CD4-positive, alpha-beta T cell treated with Interleukin-10 for 1 hour (primary cell): ENCODE measurements at places on chromosomes 12 and 14.
A peak's percentile ranks its signal among the peaks of the same experiment; 100 is the strongest.

GRCh38 chr12:45268672-45269411, 52.9 kb downstream of the ANO6 start:
- no peak for DNase-seq

DNA sequence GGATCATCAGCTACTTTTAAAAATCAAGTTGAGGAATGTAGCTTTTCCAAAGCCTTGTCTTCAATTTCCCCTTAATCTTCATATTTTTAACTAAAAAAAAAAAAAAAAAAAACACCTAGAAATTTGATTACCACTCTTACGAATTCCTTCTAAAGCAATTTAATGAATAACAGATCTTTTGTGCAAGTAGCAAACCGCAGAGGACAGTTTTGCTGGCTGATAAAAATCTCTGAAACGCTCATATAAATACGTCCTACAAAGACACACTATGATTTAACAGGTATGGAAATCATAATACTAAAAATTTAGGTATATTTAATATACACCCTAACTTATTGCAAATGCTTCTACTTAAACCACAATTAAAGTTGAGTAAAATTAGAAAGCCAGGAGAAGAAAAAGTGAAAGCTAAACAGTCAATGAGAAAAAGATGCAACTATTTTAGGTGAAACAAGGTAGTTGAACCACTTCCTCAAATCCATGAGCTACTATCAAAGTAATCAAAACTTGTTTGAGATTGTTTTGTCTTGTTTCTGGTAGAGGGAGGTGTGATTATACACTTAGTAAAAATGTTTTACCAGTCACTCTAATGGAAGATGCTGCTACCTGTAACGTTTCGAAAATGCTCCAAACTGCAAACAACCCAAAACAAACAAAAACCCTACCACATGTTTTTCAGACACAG, 2.2 kb downstream of the PAWR start:
- DNase-seq, result no peak

DNA sequence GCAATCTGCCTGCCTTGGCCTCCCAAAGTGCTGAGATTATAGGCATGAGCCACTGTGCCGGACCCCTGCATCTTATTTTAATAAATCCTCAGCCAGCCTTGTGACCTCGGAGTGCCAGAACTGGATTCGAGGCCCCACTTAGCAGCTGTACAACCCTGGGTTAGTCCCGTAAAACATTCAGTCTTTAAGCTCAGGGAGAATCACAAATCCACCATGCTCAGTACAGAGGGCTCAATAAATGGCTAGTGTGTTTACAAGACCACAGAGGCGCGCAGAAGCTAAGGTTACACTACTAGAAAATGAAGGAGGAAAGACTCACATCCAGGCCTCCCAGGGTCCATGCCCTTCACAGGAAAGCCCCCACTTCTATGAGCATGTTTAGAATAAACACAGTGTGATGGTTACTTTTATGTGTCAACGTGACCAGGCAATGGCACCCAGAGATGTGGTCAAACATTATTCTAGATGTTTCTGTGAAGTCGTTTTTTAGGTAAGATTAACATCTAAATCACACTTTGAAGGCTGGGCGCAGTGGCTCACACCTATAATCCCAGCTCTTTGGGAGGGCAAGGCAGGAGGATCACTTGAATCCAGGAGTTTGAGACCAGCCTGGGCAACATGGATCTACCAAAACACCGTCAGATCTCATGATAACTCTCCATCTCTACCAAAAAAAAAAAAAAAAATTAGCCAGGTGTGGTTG, 55.3 kb downstream of the CLMN start:
- DNase-seq, result no peak

- DNase-seq, result peak; percentile 52
These were observed 17.4 kb downstream of the BICDL1 start for GRCh38 chr12:120006258-120006975.

GRCh38 chr12:69966839-69967238, 141.8 kb downstream of the MYRFL start:
- DNase-seq, result no peak

GRCh38 chr14:26213846-26214575, 383.8 kb downstream of the NOVA1 start:
- DNase-seq, result no peak

DNA sequence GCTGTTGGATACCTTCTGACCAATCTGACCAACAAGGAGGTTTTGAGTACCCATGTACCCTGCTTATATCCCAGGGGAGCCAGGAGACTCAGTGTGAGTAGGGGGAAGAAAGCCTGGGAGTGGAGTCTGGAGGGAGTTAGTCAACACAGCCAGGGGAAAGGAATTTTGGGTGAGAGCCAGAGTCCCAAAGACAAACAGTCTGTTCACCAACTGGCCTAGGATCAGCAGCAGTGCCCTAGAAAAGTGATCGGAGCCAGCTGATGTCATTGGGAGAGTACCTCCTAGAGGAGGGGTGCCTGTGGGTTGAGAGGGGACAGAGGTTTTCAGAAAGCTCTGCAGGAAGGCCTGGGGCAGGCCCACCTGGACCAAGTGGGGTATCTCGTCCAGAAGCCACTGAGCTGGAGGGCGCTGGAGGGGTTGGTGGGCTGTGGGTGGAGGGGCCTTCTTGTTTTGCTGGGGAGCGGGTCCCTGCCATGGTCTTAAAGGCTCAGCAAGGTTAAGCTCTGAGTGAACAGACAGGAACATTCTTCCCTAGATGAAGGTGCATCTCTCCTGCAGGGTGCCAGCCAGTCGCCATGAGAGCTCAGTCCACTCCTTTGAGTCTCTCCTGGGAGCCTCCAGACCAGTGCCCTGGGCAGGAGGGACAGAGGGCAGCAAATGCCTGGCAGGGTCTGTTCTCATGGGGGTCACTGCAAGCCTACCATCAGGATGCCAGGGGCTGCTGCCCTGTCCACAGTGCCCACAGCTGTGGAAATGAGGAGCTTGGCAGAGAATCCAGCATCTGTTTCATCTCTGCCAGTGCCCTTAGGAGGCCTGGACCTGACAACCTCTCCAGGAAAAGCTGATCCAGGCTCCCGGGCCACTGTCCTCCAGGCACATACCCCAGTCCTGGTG, 63.6 kb downstream of the CHGA start:
- DNase-seq, result no peak

- peak; percentile 61 for DNase-seq
These were observed 1094.4 kb downstream of the BCL11B start for GRCh38 chr14:98177551-98177950.

DNA sequence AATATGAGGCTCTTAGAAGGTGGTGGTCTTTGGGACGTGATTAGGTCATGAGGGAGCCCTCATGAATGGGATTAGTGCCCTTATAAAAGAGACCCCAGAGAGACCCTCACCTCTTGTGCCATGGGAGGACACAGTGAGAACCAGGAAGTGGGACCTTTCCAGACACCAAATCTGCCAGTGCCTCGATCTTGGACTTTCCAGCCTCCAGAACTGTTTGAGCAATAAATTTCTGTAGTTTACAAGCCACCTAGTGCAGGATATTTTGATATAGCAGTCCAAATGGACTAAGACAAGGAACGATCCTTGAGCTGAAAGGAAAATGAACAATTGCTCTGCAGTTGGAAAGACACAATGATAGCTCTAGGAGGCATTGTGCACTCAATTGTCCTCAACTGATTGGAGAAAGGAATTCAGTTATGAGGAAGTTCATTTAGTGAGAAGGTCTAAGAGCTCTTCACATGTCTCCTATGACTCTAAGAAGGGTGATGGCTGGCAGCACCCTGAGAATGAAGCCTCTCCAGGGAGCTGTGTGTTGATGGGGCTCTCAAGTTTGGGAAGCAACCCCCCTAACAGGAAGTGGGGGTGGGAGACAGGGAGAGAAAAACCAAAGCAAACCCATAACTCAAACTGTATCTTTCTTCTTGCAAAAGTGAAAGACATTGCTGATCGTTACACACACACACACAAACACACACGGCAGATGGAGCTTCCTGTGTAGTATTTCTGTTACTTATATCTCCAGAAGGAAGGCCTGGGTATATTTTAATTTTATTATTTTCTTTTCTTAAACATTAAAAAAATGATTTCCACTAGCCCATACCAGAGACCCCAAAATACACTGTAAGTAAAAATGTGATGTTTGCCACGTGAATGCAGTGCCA, 21.0 kb downstream of the CHST11 start:
- DNase-seq, result no peak

- no peak for DNase-seq
These were observed 10.0 kb downstream of the ITGA7 start for GRCh38 chr12:55697686-55698085.

DNA sequence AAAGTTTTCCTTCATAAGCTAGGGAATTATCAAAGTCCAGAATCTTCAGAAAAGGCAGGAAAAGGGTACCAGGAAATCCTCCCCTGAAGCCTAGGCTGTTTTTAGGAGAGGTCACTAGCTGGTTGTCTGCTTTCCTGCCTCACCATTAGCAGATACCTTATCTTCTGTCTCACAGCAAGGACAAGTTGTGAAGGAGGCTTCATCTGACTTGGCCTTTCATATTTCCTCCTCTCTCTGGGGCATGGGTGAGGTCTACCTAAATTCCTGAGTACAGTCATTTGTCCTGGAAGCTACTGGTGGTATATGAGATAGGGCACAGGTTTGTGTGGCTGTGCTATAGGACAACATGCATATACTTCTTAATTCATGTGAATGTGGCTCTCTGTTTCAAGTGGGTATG, 2.3 kb downstream of the FOXJ2 start:
- no peak for DNase-seq

- no peak for DNase-seq
These were observed 57.3 kb downstream of the KITLG start for GRCh38 chr12:88522961-88523360.

DNA sequence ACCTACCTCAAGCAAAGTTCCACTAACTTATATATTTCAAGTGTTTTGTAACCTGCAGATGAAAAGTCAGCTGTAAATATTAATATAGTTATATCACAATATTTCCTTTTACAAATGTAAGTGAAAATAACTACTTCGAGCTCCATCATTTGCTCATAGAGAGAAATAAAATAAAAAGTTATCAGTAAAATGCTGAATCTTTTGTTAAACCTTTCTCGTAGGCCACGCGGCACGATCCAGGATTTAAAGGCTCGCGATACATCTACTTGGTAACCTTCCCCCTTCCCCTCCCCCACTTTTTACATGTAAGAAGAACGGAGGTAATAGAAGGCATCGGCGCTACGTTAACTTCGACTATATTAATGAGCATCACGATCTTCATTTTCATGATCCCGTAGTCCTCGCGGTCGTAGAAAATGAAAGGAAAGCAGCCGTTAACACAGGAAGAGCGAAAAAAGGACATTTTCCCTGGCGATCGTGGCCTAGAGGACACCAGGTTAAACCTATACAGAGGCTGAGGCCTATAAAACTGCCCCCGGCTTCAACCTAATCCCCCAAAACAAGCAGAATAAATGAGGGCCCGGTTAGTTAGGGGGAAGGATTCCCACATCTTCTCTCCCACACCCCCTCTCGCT, 508 bp downstream of the HNRNPC start:
- peak; percentile 57 for DNase-seq

GRCh38 chr14:101723061-101723595, 38.4 kb upstream of the PPP2R5C start:
- no peak for DNase-seq

DNA sequence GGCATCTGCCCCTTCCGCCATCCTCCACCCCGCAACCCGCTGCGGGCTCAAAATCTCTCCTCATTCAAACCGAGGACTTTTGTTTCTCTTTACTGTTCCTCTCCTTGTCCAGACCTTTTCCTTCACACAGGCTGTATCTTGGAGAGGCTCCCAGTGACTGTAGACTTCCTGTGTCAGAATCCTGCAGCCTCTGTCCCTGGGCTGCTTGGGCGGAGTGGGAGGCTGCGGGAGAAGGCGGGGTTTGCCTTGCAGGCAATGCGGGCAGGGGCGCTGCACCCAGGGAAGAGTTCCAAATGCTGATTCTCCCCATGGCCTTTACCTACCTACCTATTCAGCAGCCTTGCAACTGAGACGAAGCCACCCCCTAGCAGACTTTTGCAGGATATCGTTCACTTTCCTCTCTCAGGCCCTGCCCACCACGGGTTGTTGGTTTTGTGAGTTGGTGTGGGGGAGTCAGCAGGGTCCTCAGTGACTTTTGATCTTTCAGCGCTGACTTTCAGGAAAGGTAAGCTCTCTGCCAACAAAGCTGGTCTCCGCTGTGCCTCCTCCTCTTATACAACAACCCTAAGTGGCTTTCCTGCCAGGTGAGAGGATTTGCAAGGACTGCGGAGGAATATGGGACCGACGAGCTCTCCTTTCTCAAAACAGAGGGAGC, 79.0 kb upstream of the KCNA1 start:
- no peak for DNase-seq

DNA sequence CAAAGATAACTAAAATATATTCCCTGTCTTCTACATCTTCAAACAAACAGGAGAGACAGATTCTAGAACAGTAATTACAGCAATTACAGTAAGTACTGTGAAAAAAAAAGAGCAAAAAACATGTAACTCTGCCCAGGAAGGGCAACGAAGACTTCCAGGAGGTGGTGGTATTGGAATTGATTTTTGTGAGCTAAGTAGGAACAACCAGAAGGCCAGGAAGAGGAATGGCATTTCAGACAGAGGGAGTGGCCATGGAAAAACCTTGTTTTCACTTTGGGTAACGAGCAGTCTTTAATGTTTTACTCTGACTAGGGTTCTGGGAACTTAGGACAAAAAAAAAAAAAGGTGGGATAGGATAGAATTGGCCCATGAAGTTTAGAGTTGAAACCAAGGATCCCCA, 196.3 kb upstream of the PLEKHG7 start:
- no peak for DNase-seq

GRCh38 chr12:104381731-104382480, 74.8 kb upstream of the CHST11 start:
- peak; percentile 84 for DNase-seq

DNA sequence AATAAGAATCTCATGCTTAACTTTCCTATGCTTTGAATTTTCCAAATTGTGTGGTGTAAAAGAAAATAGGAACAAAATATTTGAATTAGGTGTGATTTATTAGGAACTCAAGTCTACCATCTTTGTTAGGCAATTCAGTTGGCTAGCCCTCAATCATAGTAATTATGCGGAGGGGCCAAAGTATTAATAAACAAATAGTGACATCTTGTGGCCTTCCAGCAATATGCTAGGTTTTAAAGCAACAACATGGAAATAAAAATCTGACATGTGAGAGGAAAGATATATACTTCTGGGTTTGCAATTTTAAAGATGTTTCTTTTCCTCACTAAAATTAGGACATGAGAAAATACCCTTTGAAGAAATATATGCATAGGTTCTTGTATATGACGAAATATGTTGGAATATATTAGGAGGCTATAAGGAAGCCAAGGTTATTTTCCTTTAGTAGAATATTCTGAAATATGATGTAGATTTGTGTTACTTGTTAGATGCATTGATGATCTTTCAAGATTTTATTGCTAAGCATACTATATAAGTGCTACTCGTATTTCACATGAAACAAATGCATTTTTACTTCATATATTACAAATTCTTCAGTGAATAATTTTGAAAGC, 200.4 kb downstream of the PTPRO start:
- peak; percentile 30 for DNase-seq

GRCh38 chr12:4506870-4507269, 31.8 kb upstream of the RAD51AP1 start:
- DNase-seq, result peak; percentile 46
